ENCODE measurements at places on chromosomes 6 and 20.

DNA sequence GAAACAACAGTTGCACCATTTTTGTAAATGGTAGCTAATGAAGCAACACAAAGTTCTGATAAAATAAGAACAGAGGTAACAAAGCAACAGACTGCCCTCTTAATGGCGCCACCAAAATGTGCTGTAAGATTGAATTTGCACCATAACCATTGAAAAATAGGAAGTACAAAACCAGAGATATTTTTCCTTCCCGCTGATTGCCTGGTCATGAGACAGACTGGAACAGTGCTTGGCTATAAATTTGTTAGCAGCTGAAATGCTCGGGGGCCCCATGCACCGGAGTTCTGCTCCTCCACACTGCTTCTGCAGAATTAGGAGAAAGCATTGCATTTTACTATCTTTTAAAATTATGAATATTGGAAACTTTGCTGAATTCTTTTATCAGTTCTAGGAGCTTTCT lies 164.4 kb upstream of the QKI start:
- no peak for DNase-seq

DNA sequence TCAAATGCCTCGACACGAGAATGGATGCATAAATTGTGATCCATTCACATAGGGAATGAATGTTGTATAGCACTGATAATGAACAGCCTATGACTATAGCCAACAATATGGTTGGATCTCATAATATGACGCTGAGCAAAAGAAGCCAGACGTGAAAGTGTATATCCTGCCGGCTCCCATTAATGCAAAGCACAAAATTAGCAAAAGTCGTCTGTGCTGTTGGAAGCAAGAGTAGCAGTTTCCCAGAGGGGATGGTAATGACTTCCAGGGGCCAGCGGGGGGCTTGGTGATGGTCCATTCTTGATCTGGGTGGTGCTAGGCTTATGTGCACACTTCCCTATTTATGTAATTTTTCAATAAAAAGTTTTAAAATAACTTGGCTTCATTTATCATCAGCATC lies 1.0 kb upstream of the TAGAP start:
- DNase-seq: no peak

DNA sequence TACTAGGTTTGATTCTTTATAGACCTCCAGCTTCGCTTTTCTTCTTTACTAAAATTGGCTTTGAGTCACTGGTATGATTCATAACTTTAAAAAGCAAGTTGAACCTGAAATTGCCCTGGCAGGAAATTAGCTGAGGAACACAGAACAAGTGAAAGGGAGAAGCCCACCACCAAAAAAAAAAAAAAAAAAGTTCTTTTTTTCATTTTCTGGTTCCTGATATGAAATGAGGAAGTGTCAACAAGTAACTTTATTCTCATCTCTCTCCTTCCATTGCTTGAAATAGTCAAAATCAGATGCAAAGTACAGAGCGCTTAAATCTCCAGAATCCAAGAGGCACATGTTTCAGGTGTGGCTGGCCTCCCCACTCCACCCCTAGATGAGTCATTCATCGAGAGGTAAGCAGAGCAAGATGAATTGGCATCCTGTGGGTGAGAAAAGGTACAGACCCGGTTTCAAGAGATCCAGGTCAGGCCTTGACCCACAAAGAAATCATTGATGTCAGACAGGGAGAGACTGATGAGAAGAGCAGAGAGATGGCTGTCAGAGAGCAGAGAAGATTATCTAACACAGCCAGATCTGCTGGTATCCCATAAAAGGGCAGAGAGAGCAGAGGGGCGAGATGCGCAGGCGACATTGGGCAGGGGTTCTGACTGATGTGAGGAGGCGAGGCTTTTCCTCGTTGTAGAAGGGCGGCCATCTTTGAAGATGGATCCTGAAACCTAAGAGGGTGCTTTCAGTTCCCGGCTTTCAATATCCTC lies 54.8 kb upstream of the MBOAT1 start:
- DNase-seq: peak; percentile 24

GRCh38 chr6:39666706-39667489 lies 58.3 kb downstream of the KIF6 start:
- DNase-seq: no peak

GRCh38 chr6:120357447-120357846 lies 976.8 kb downstream of the TBC1D32 start:
- DNase-seq: no peak
